Left ventricle myocardium superior (tissue), 1 donor: ENCODE measurements at places on chromosomes 3 and 15. TPM values are rescaled to one million over a fixed set of nuclear protein-coding genes. Genes with fewer than 3 reads are reported as not detected.

Gene CYP11A1
- 0.55 TPM for total RNA-seq

Gene ANKUB1
- total RNA-seq, result not detected

Gene CSPG5
- 0.59 TPM for total RNA-seq

Gene SHC4
- total RNA-seq, result 2.4 TPM

Gene ACAN
- total RNA-seq, result 0.15 TPM
